B cell (primary cell): ENCODE measurements at places on chromosomes 4 and X. TPM values are rescaled to one million over a fixed set of nuclear protein-coding genes. Genes with fewer than 3 reads are reported as not detected.

GRCh38 chr4:141636771-141637460, 533 bp downstream of the IL15 start:
- H3K4me1 ChIP-seq = peaks cover 22% of the 10 kb centered on the region
- H3K27me3 ChIP-seq = no peaks in the 10 kb centered on the region
- H3K4me3 ChIP-seq = peak overlapping the region; percentile 95
- no peaks in the 10 kb centered on the region for H3K36me3 ChIP-seq

DNA sequence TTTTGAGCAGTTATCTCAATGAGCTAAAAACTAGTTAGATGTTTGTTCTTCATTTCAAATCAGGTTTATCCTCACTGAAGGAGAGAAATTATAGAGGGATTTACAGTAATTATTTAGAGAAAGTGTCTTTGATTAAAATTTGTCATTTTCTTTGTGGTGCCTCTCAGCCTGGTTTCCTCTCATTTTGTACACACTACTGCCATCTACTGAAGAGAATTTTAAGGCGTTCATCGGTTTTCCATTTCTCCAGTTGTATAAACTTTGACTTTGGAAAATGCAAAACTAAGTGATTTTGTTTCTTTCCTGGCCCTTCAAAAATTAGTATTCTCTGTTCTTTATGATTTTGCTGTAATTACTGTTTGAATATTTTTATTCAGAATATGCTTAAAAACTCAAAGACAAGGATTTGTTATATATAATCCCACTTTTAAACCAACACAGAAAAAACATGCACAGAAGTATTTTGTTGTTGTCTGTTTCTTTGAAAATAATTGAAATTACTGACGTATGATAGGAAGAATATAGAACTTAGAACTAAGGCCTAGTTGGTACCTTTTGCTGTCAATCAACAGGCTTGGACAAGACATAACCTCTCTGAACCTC, 34.4 kb upstream of the ANXA3 start:
- H3K36me3 ChIP-seq = no peaks in the 10 kb centered on the region
- no peaks in the 10 kb centered on the region for H3K27me3 ChIP-seq
- H3K4me3 ChIP-seq = no peak overlapping the region
- no peak for DNase-seq
- no peaks in the 10 kb centered on the region for H3K4me1 ChIP-seq

DNA sequence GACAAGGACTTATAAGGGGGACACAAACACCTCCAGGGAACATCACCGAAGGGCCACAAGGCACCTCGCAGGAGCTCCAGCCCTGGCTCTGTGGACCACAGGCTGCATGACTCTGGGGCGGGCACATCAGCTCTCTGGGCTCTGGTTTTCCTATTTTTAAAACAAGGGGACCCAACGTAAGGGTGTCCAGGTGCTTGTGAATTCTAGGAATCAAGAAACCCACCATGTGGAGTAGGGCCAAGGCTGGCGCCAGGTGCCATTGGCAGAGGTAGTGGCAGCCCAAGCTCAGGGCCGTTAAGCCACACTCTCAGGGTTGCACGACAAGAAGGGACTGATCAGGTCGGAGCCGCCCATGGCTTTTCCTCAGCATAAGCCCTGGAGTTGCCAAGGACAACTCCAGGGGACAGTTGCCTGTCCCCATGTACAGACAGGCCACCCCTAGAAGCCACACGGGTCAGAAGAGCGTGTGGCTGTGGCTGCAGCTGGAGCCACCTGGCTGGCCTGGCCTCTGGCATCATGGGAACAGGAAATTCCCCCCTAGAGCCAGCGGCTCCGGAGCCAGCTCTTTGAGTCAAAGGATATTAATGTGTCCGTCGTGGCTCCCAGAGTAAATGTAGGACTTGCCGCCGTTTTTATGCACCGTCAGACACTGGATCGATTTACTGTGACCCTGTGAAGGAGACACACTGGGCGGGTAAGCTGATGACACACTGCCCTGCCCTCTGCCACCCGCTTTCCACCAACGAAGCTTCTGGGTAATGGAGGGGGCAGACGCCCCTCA, 32.5 kb downstream of the WDR1 start:
- no peak for DNase-seq
- no peak overlapping the region for H3K4me3 ChIP-seq
- H3K36me3 ChIP-seq = peaks cover 98% of the 10 kb centered on the region
- no peaks in the 10 kb centered on the region for H3K27me3 ChIP-seq

MAGEA9B gene
- not detected in 2 replicates for total RNA-seq

FAT4 gene
- 0.02 TPM in 1 of 2 replicates, not detected in the other for total RNA-seq

PLAC8 gene
- 125 and 133 TPM in 2 replicates for total RNA-seq
